ENCODE measurements at places on chromosomes 3 and 15.

GRCh38 chr15:25810631-25811091 is 52.5 kb downstream of the ATP10A start:
- no peak for DNase-seq

- no peak for DNase-seq
These were observed 419.9 kb downstream of the TUSC7 start for GRCh38 chr3:117129516-117129915.

DNA sequence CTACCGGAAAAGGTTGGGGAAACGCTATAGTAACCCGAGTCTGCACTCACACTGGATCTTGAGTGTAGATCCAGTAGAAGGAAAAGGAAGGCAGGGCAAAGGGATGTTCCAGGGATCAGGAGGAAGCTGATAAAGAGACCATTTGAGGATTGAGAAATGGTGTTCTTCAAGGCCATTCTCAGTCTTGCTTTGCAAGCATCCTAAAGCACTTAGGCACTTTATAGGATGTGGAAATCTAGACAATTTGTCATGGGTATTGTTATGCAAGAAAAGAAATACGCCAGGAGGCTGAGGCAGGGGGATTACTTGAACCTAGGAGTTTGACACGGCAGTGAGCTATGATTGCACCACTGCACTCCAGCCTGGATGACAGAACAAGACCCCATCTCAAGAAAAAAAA is 13.2 kb upstream of the SCAMP5 start:
- DNase-seq: no peak

GRCh38 chr3:129344540-129345220 is 66.0 kb downstream of the HMCES start:
- DNase-seq: no peak

GRCh38 chr3:49600781-49601180 is 46.5 kb downstream of the BSN start:
- no peak for DNase-seq

DNA sequence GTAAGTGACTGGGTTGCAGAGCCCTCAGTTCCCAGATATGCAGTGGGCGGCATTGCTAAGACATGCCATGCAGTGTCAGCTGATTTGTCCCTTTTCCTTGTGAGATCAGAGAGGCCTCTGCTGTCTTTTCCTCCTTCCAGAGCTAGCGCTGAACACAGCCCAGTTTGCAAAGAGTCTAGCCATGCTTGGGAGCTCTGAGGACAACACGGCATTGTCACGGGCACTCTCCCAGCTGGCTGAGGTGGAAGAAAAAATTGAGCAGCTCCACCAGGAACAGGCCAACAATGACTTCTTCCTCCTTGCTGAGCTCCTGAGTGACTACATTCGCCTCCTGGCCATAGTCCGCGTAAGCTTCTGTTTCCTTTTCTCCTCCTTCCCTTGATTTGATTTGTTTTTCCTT is 20.0 kb upstream of the SNX22 start:
- no peak for DNase-seq

GRCh38 chr15:67946701-67947100 is 106.9 kb upstream of the RNU6-1 start:
- no peak for DNase-seq

DNA sequence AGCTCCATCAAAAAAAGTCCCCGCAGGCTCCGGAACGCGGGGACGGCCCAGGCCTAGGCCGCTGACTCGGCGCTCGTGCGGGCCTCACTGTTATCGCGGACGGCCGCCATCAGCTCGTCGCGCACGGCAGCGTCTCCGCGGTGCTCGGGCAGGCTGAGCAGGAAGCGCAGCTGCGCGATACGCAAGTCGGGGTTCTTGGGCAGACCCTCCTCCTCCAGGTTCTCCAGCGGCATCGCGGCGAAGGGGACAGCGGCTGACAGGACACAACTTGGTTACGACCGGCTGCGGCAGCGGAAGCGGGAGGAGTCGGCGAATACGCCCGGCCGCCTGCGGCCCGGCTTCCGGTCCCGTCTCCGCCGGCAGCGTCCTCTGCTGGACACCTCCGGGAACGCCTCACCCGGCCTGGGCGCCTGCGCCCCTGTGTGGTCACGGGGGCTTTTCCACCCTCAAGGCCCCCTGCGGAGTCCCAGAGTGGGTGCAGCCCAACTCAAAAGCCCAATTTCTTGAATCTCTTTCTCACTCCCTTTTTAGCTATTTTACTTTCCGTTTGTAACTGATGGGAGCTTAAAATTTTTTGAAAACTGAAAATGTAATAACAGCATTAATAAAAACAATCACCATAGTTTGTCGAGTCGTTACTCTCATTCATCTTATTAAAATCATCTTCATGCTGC is at the start of gene PSMD6:
Gene PSMD6, minus strand, starts transcription at position 308 of the 674 bp plus-strand sequence. Its CDS starts 75 bp downstream, at position 233.
- DNase-seq: peak; percentile 90

DNA sequence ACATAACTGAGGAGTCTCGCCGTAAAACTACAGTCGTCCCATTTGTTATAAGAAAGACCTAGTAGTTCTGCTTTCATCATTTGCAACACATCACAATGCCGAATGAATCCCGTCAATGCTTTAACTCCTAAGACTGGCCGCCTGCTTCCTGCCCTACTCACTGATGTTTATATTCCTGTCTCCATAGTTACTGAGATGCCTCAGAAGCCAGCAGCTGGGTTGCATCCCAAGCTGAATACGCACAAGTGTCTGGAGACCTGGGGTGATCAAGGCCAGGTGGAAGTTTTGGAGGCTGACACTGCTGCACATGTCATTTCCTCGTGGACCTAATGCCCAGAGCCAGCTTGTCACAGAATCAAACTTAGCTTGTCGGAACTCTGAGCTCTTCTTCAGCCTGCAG is 95.2 kb upstream of the UBE2E1 start:
- DNase-seq: no peak

Data from T-helper 1 cell (primary cell).